ENCODE measurements at places on chromosomes 4 and X.

DNA sequence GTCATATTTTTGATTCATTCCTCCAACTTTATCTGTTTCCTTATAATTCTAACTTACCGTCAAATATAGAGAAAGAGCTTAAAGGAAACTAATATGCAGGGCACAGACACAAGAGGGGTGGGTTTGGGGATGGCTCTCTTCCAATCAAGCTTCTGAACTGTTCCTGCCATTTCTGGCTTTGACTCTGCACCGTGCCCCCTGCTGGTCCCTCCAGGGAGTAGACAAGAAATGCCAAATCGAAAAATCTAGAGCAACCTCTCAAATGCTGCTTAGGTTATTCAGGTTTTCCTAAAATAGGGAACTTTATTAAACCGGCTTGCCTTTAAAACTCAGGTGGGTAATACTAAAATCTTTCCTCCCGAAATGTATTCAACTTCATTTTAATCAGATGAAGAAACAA is 39.8 kb upstream of the VCX3A start:
- no peak for DNase-seq

DNA sequence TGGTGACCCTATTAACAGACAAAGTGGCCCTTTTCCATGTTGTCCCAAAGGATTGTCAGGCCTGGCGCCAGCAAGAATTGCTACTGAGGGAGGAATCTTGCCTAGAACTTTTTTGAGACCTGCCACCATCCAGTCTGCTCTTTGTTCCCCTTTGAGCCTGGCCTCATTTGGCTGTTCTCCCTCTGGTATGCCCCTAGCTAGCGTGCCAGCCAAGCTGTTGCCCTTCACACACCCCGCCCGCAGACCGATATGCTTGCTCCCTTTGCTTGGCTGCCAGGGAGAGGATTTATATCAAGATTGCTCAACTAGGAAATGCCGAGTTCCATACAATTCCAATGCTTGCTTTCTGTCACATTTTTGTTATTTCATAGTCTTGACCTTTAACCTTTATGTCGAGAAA is 24.4 kb downstream of the IGSF1 start:
- no peak for DNase-seq

DNA sequence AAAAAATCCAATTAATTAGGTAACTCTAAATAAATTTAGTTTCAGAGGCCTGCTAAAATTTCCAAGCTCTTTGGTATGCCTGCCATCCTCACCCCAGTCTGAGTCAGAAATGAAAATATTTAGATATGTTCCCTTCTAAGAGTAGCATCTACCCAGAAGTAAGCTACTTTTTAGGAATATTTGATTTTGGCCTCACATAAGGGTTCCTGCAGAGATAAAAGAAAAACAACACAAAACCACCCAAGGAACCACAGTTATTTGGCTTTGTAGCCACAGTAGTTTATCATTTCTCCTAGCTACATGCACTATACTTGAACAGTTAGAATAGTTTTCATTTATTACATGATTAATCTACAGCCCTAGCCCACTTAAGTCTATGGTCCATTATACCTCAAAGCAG is 192.6 kb upstream of the FAM241A start:
- no peak for DNase-seq

- DNase-seq = peak; percentile 85
These were observed 7.2 kb upstream of the MAGIX start for GRCh38 chrX:49155243-49155899.

DNA sequence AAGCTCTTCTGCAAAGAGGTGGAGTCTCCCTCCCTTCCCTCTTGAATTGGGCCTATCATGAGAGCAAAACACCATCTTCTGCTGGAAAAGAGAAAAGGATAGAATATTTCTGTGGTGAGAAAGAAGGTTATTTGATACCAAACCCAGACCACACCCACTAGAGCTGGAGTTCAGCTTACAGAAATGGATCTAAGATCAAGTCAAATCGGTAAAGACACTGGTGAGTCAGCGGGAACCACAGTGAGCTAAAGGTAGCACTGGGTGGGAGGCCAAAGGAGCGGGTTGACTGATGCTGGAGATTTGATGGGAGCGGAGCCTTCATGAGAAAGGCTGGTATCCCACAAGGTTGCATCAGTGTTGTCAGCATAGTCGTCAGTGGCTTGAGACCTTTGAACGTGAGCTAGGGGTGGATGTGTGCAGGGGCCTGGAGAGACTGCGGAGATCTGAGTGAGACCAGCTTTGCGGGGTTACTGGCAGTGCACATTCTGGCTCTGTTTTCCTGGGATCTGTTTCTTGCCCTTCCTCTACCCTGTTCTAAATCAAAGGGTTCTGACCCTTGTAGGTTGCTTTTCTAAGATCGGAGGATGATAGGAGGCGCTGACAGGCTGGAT is 106.4 kb upstream of the SCOC start:
- no peak for DNase-seq

- DNase-seq = no peak
These were observed 92.1 kb downstream of the SCD5 start for GRCh38 chr4:82706349-82707000.

- no peak for DNase-seq
These were observed 42.2 kb upstream of the SORCS2 start for GRCh38 chr4:7150036-7150635.

GRCh38 chrX:14003028-14003427 is 26.7 kb downstream of the GEMIN8 start:
- no peak for DNase-seq

GRCh38 chr4:16846540-16847117 is 51.8 kb downstream of the LDB2 start:
- DNase-seq = peak; percentile 22

Data from brain (organoid and tissue), 16 donors.